ENCODE measurements at places on chromosomes 7 and 10.

- DNase-seq, result no peak
Measured at GRCh38 chr10:5502061-5502521, 2.7 kb upstream of the CALML5 start.

DNA sequence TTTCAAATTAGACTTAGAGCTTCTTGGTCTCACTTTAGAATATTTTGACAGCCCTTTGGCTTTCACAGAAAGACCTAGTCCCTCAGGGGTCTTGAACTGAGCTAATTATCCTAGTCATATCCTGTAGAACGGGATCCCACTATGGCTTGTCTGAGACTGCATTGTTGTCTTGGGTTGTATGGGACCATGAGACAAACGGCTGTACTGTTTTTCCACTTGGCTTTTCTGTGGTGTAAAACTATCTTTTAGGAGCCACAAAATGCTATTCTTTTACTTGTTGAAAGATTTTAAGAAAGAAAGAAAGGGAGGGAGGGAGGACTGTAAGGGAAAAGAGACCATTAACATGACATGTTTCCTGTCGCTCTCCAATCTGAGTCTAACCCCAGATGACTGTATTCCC is 432.5 kb downstream of the AUTS2 start:
- DNase-seq, result no peak

DNA sequence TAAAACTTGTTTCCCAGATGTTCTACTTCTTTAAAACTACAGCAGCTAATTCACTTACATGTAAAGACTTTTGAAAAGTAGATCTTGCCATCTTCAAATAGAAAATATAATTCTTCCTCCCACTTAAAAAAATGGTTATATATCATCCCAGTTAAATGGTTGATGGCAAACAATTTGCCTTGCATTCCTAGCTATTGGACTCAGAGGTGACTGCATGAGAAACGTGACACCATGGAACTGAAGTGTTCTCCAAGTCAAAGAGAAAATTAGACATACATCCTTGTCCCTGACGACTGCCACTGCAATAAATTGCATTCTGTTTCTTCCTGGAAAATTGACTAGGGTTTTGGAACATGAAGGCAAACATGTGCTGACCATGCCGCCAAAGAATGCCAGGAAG is 95.0 kb upstream of the POM121L12 start:
- no peak for DNase-seq

- DNase-seq, result no peak
Measured at GRCh38 chr10:52877451-52877850, 104.9 kb upstream of the MBL2 start.

GRCh38 chr7:36115448-36116321 is 37.4 kb upstream of the EEPD1 start:
- DNase-seq, result peak; percentile 87

GRCh38 chr7:117412390-117412789 is 14.9 kb downstream of the ASZ1 start:
- no peak for DNase-seq

All from HTR-8/SVneo (cell line).